ENCODE measurements at places on chromosomes 1 and 21. TPM values are rescaled to one million over a fixed set of nuclear protein-coding genes. Genes with fewer than 3 reads are reported as not detected.

DNA sequence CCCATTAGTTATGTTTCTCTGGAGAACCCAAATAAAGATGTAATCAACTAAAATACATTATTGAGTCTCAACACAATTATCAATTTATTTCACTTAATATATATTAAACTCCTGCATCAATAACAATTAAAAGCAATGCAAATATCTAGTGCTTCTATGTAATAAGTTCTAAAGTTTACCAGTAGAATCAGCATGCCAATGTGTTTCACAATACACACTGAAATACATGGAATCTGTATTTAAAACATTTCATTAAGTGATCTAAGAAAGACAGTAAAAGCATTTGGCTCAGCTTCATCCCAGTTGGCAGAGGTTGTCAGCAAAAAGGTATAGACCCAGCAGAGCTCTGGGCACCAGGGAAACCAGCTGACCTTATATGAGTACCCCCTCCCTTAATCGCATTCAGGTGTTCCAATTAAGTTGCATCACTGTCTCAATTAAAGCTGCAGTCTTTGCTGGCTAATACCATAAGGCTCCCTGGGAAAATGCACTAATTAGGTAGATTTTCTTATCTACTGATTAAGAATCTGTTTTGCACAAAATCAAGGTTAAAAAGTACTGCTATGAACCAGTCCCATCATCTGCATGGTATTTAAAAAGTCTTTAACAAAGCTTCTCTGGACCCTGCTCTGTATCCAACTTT, 63.1 kb downstream of the NIBAN1 start:
- no peak for DNase-seq

GRCh38 chr1:26373789-26374188, 1.2 kb upstream of the ZNF683 start:
- no peak for DNase-seq

GRCh38 chr1:182556279-182556678, 32.8 kb downstream of the RNASEL start:
- DNase-seq: no peak

DNA sequence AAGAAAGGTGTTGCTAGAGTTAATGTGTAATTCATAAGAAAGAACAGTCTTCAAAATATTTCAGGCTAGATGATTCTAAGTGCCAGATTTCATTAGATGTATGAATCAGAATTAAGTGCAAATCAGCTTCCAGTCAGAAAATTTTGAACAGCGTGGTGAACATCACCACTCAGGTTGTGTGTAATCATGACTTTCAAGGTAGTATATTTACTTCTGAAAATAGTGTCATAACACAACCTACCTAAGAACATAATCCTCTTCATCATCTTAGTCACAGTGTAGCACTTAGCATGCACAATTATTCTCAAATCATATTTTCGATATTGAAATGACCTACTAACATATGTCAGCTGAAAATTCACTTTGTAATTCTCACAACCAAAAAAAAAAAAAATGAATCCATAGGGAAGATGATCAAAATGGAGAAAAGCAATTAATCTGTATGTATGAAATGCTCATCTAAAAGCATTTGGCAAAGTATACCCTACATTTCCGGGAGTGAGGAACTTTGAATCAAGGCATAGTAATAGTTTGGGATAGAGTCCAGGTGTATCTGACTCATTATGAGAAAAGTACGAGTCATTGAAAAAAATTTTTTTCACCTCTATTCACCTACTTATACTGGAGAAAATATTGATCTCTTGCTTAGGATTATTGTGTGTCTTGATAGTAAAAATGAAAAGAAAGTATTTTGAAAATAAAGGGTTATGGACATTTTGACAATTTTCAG, 221.8 kb upstream of the CHRM3 start:
- DNase-seq: no peak

DNA sequence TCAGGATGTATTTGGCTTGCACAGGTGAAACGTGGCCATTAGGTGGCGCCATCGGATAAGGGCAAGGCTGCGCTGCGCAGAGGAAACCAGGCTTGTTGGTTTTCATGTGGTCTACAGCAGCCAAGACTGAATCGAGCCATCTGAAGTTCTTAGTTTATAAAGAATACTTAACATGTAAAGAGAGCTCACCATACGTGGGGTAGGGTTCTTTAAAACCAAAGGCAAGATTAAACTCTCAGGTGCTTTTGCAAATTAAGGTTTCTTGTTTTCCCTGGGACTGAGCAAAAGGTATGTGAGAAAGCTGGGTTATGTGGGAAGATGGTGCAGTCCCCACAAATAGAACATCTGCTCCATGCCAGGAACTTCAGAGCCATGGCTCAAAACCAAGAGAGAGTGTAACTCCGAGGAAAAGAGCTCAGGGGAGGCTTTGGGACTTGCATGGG, 9.3 kb downstream of the MASP2 start:
- DNase-seq: peak; percentile 95

- DNase-seq: peak; percentile 64
These were observed 1.6 kb downstream of the DRAXIN start for GRCh38 chr1:11693024-11693590.

DNA sequence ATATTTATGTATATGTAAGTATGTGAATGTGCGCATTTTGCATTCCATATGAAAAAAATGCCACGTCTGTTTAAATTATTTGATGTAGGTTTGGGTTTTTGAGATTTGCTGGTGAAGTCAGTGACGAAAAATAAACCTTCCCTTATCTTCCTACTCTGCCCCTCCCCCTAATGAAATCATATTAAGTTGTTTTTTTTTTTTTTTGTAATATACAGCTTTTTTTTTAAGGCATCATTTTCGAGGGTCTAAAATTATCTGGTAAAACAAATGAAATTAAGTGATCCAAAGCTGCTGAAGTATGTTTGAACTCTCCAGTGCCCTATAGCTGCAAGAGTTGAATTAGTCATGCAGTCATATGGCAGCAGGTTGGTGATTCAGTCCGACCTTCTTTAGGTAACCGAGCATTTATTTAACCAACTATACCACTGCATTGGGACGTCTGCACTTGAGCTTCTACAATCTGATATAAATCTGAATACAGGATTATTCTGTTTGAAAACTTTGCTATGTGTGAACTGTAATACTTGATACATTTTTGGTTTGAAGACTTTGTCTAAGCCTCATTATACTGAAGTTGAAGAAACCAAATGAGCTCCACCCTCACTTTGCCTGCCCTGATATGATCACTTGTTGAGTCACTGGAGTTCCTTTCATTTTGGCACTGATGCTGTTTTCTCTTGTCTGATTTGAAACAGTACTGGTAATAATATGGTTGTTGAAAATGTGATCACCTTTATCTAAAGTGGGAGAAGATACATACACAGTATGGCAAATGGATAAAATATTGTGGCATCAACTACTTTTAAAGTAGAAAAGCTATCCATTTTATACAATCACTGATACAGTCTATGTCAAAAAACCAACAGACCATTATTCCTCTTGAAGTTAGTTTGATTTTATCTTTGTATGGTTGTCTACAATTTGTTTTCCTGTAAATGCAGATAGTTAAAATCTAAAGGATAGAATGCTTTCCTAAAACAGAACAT, 11.7 kb downstream of the PDIK1L start:
- DNase-seq: no peak

PAFAH2 gene
- total RNA-seq: 95.1 TPM

NTRK1 gene
- 1.7 TPM for total RNA-seq

NCAM2 gene
- not detected for total RNA-seq

HENMT1 gene
- 30.6 TPM for total RNA-seq

MROH7 gene
- total RNA-seq: 0.16 TPM

LCE3E gene
- total RNA-seq: not detected

SH2D1B gene
- total RNA-seq: 143 TPM

MMP23B gene
- 126 TPM for total RNA-seq

ANGPTL3 gene
- not detected for total RNA-seq

All from natural killer cell (primary cell).